ENCODE measurements at places on chromosomes 7 and 10. TPM values are rescaled to one million over a fixed set of nuclear protein-coding genes. Genes with fewer than 3 reads are reported as not detected.

RTKN2 gene
- total RNA-seq: 0.27 TPM

GRCh38 chr10:29634105-29634504, 666 bp downstream of the SVIL start:
- no peak for DNase-seq

- no peak for DNase-seq
Observed at GRCh38 chr7:100895956-100896731, 456 bp upstream of the ACHE start.

- no peak for DNase-seq
Observed at GRCh38 chr7:41252957-41253356, 449.9 kb downstream of the INHBA start.

UNC5B gene
- 0.27 TPM for total RNA-seq

Measured in hematopoietic multipotent progenitor cell (in vitro differentiated cells).